D341Med (cell line): ENCODE measurements at places on chromosomes 3 and 15.

- DNase-seq, result no peak
These were observed 53.5 kb downstream of the TBC1D2B start for GRCh38 chr15:78023865-78024518.

GRCh38 chr3:119912220-119912619 is 130.3 kb downstream of the NR1I2 start:
- no peak for DNase-seq

DNA sequence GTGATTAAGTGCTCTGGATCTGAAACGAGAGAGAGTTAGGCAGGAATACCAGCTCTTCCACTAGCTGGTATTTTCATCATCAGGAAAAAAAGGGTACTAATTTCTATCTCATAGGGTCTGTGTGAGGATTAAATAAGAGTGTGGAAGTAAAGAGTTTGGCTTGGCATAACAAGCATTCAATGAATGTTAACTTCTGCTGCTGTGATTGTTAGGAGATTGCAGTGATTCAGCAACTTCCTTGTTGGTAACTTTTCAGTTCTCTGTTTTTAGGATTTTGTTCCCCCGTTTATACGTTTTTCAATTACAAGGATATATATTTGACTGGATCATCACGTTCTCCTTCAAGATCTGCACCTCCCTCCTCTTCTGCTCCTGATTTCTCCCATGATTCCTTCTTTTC is 65.9 kb upstream of the MYO5C start:
- DNase-seq, result no peak

GRCh38 chr3:159451067-159451466 is 537.6 kb upstream of the IL12A start:
- DNase-seq, result no peak

DNA sequence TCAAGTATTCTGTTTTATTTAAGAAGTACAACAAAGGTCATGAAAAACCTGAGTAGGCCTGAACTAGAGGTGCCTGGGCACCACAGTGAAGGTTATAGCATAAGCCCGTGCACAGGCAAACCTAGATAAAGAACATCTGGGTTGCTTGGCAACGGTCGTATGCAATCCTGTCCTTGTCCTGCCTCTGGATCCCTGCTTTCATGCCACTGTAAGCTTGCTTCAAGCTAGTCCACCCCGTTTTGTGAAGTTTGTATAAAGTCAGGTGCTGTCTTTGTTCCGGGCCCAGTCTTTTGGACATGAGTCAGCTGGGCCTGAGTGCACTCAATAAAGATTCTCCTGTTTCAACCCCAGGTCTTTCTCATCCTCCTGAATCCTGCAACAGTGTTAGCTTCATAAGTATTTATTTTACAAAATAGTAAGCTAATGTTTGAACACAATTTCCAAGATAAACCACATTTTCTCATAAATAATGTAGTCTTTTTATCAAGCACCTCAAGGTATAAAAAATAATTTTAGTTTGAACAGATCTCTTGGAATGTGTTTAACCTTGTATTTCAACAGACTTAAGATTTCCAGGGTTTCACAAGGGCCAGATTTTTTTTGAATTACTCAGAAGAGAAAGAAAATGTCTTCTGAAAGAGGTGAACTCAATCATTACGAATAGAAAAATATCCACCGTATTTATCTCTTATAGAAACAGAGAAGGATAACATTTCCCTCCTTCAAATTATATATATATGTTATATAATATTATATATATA is 14.3 kb upstream of the SLC9C1 start:
- DNase-seq, result no peak

- DNase-seq, result no peak
These were observed 27.7 kb upstream of the KBTBD12 start for GRCh38 chr3:127887321-127887720.

DNA sequence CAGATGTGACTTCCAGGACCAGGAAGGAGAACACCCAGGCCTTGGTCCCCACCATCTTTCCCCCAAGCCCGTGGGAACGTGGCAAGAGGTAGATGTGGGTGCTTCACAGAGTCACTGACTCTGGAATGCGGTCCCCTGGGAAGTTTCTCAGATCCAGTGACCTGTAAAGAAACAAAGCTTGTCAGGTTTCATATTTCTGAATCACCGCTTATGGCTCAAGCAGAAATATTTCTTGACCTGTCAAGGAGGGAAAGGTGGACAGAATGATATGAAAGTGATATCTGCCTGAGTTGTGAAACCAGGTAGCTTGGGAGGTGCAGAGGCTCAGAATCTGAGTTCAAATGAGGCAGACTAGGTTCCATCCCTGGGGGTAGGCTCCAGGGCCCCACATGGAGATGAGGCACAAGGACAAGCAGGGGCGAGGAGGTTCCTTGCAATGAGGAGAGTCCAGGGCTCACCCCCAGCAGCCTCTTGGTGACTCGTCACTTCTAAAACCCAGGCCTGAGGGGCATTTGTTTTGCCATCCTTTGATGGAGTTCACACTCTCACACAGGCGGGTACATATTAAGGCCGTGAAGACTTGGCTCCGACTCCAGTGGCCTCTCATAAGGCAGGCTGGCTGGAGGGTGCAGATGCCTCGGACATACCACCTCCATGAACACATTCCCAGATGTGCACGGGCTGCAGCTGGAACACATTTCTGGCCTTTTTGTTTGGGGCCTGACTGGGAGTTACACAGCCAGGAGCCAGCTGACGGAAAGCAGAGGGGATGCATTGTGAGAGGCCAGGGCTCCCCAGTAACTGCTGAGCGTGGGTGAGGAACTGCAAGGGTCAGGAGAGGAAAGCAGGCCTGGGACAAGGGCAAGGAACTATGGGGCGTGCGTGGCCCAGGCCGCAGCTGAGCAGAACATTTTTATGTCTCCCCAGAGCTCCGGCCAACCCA is 1.3 kb downstream of the CILP start:
- no peak for DNase-seq
